ENCODE measurements at places on chromosomes 7 and 10.

DNA sequence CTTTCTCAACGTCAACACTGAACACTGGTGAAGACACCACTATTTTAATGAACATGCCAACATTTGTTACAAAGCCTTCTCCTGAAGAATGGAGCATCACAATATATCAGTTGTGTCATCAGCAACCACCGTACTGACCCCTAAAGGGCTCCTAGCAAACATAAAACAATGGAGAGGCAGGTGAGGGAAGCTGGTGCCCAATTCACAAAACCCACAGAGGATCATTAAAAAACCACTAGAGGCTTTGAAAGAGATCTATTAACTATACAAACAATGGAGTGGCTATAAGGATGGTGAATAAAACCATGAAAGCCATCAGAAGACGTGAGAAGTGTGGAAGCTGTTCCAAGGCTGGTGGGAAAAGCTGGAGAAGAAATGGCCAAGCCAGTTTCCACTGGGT, 150.8 kb downstream of the FAM107B start:
- DNase-seq = no peak

- no peak for DNase-seq
Measured at GRCh38 chr10:71761105-71761511, 12.2 kb downstream of the VSIR start.

- no peak for DNase-seq
Measured at GRCh38 chr10:78361031-78361430, 327.4 kb downstream of the RPS24 start.

- DNase-seq = no peak
Measured at GRCh38 chr7:30396389-30396788, 82.2 kb downstream of the NOD1 start.

DNA sequence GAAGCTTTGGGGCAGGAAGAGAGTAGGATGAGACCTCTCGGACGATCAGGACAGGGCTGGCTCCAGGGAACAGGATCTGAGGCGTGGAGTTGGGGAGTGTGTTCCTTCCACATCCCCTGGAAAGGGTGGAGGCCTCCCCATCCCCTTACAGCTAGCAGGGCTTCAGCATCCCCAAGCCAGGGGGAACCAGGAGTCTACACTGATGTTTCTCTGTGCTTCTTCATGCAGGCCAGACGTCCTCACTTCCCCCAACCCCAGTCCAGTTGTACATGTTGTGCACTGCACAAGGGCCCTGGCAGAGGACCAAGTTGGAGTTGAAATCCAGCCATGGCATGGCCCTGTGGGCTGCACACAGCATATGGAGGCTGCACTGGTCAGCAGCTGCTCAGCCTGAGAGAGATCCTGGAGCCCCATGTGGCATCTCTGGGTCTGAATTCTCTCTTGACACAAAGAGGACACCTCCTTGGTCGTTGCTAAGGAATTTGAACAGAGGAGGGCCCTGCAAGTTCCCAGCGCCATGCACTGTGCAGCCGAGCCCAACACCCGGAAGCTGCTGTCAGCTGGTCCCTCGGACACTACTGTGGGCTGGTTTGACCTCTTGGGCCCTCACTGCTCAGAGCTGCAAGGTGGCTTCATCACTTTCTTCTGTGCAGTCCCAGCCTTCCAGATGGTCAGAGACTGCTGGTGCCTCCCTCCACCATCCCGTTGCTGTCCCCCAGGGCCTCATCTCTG, 181.1 kb downstream of the DNAJB6 start:
- no peak for DNase-seq

Data from nephron progenitor cell (in vitro differentiated cells).